ENCODE measurements at places on chromosomes 2 and 18.

- DNase-seq: no peak
These were observed 15.4 kb downstream of the C2orf81 start for GRCh38 chr2:74406035-74406434.

DNA sequence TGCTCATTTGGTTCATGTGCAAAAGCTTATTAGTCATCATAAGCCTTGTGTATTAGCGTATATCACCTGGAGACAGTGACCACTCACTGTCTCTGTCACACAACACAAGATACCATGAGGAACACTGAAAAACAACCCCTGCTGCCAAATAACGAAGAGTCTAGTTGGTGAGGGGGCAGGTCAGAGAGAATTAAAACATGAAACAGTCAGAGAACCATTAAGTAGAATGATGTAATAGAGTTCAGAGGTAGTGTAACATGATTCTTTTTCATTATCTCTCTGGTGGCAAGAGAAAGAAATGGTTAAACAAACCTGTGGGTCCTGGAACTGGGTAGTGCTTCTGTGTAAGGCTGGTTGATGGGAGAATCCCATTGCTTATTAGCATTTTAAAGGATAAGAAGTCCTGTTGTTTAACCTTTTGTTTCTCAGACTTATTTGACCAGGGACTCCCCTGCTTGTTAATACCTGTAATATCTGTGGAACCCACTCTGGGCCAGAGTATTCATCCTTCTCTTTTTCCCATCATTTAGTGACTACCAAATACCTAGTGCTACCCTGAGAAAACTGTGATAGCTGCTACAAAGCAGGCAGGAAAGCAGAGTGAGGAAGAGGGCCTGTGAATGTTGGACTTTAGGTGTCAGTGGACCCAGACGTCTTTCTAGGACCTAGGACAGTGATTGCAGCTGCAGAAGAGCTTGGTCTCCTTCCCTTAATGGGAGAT is 38.0 kb downstream of the PTRHD1 start:
- DNase-seq: peak; percentile 41

GRCh38 chr2:224085811-224086210 is 46.7 kb upstream of the SERPINE2 start:
- DNase-seq: no peak

DNA sequence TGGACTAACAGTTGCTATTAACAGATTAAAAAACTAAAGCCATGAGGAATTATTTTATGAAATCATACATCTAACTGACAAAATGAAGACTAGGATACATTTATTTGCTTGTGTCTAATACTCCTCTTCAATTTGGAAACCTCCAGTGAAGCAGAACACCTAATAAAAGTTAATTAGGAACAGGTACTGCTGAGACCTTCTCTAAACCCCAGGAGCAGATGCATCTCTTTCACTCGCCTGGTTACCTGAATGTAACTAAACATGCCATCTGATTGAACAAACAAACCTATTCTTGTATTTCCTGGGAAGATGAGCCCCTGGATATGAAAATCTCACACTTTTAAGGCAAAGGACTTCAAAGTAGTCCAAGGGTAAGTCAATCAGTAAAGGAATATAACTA is 898.2 kb downstream of the NRXN1 start:
- DNase-seq: no peak

DNA sequence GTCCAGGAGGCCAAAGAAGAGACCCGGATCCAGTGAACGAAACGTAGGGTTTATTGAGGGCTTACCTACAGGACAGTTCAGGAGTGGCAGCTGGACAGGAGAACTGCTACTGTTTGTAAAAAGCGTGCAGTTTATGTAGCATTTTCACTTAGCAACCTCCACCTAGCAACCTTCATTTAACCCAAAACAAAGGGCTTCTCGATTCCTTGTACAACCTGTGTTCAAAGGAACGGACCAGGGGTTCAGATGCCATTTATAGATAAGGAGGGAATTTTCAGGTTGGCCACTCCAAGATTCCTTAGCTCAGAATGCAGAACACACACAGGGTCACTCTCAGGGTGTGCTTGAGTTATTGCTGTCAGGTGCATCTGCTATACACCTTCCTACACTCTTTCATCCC is 65.1 kb upstream of the YWHAQ start:
- no peak for DNase-seq

DNA sequence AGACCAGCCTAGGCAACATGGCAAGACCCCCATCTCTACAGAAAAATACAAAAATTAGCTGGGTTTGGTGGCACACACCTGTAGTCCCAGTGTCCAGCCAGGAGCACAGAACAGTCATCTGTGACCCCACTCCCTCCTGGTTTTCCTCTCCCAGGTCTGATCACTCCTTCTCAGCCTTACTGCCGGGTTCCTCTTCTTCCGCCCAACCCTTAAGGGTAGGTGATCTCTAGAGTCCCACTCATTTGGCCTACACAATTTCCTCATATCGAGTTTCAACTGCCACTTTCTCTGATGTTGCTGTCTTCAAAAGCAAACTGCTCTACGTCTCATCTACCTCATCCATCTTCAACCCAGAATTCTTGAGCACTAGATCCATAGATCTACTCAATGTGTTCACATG is 13.4 kb upstream of the MAT2A start:
- no peak for DNase-seq

Data from left renal pelvis (tissue), 4 donors.